ENCODE measurements at places on chromosomes 5 and 9.
A peak's percentile ranks its signal among the peaks of the same experiment; 100 is the strongest.

DNA sequence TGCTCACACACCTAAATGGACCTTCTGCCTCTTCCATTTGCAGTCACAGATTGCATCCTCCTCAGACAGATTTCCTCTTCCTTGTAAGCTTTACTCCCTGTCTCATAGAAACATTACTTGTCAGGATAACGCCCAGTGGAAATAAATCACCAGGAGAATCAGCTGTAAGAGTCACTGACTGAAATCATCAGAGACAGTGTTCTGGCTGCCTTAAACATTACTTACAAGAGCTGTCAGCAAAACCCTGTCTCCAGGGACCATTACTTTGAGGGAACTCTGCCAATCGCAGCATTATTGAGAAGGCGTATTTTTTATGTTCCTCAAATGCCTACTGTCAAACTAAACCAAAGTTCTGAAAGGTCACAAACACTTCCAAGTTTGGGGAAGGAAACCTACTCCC, 5.9 kb downstream of the DPYSL3 start:
- DNase-seq: peak; percentile 58

DNA sequence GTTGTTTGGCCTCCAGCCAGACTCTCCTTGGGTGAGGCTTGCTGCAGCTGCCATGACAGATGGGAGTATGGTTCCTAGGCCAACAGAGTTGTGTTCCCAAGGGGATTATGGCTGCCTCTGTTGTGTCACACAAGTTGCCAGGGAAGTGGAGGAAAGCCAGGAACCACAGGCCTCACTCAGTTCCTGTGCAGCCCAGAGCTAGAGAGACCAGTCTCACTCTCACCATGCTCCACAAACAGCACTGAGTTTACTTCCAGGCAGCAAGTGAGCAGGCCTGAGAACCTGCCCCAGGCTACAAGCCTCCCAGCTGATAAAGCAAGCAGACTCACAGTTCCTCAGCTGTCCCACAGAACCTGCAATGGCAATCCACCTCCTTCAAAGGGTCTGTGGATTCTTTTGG, 273.6 kb upstream of the TAS2R1 start:
- peak; percentile 26 for DNase-seq

GRCh38 chr5:68727931-68728330, 365.9 kb upstream of the SLC30A5 start:
- no peak for DNase-seq

GRCh38 chr9:125523681-125524080, 183.3 kb downstream of the MAPKAP1 start:
- DNase-seq: no peak

DNA sequence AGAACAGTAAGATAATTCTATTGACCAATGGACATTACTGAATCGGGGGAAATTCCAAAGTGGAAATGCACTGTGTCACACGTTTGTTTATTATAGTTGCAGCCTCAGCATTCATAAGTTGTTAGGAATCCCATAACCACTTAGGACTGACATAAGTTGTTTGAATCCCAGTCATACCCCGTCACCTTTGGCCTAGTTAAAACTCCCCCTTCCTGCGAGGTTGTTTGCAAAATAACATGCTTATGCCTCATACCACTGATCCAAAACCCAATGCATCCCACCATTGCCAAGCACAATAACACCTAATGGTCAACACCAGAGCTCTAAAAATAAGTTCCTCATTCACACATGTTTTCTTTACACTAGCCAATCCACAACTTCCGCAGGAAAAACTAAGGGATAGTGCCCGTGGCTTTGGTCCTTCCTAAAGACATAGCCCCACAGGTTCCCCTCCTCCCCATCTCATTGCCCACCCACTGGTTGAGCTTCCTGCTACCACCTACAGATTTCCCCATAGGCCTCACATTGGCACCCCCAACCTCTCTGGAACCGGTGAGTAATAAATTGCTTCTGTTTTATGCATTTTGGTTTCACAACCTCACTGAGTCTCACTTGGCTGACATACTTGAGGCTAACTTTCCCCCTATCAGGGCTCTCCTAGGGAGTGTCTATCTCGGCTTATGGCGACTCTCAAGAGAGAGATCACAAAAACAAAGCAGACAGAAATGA, 42.3 kb upstream of the MUSK start:
- DNase-seq: peak; percentile 93

- DNase-seq: no peak
Measured at GRCh38 chr9:137236936-137237421, 4.1 kb upstream of the TUBB4B start.

DNA sequence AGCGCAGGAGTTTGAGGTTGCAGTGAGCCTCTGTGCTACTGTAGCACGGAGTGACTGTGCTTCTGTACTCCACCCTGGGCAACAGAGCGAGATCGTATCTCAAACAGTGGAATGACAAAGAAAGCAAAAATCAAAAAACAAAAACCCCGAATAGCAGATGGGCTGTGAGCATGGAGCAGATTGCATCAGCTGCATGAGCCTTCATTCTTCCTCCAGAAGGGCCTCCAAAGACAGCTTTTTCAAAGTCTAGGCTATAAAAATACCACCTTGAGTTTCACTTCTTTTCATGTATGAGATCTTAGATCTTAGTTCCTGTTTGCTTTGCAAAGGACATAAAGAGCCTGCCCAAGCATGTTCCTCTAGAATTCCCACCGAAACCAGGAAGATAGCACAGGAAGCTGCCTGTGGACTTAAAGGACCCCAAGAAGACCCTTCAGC, 15.0 kb upstream of the HSPB3 start:
- DNase-seq: peak; percentile 17

- DNase-seq: peak; percentile 90
Measured at GRCh38 chr9:112867275-112867991, 23.2 kb downstream of the SLC46A2 start.

DNA sequence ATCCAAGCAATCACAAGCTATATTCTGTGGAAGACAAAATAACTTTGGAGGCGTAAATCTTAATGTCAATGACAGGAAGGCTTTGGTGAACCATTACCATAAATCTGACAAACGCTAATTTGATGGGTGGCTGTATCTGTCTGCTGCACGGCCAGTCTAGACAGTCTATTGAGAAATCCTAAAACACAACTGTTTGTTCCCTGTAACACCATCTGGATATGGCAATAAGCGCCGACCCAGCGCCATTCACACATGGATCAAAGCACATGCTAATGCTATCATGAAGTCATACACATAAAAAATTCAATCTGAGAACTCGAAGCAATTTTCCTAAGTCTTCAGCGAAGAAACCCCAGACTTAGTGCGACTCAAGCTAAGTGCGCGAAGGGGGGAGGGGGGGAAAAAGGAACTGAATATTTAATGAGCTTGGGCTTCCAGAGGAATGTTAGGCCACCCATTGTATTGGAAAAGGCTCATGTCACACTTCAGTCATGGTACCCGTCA, 95.1 kb downstream of the ARL15 start:
- peak; percentile 54 for DNase-seq

GRCh38 chr9:123417289-123418051, 61.5 kb downstream of the CRB2 start:
- no peak for DNase-seq

GRCh38 chr5:109053995-109054417, 306.3 kb downstream of the FER start:
- peak; percentile 65 for DNase-seq

GRCh38 chr9:94613003-94613402, 19.4 kb upstream of the FBP2 start:
- DNase-seq: no peak

- DNase-seq: no peak
Measured at GRCh38 chr5:99866740-99867139, 668.4 kb upstream of the FAM174A start.

GRCh38 chr5:121399879-121400278, 451.8 kb upstream of the FTMT start:
- DNase-seq: no peak

DNA sequence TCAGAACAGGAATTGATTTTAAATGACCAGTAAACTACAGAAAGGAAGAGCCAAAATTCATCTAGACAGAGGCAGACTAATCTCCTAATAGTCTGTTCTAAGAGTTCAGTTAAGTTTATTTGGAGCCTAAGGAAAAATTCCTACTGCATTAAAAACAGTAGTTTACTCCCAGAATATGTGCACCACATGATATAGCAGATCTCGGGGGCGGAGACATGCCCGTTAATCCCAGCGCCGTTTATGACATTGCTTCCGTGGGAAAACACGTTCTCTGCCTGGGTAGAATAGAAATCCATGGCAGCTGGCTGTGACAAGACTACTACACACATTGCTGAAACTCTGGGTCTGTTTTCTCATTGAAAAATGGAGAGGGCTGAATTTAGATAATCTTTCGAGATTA, 11.4 kb downstream of the HABP4 start:
- peak; percentile 86 for DNase-seq

DNA sequence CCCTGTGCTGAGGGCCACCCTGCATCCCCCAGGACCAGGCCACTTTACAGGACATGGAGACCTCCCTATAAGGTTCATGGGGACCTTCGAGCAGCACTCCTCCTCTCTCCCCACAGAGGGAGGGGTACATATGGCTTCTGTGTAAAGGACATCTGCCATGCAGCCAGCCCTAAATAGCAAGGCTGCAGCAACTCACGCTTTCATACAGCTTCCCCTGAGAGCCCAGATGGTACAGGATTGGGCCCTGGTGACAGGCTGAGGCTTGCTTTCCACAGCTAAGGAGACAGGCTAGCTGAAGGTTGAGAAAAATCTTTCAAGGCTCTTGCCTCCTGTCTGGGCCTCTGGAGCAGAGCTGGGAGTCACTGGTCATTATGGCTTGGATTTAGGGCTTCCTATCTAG, 147.0 kb upstream of the ZNF366 start:
- no peak for DNase-seq

DNA sequence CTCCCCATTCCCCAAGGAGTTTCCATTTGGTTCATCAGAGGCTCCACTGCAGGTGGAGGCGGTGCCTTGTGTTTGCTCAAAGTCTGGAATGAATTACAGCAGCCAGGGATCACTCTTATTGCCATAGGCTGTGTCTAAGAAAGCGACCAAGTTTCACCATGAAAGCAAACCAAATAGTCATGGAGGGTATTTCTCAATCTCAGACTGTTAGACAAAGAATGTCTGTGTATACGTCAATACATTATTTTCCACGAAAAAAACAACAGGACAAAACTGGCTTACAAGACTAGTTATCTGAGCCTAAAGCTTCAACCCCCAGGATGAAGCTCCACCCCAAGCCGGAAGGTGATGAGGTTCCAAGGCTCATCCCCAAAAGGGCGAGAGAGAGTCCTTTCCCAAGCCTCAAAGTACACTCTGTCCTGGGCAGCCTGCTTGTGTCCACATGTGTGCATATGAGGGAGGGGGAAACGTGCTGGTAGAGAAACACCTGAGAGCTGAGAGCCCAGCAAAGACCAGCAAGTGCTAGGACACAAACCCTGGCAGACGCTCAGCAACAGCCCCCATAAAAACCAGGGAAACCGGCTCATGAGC, 4.3 kb downstream of the B4GALT1 start:
- DNase-seq: peak; percentile 92

DNA sequence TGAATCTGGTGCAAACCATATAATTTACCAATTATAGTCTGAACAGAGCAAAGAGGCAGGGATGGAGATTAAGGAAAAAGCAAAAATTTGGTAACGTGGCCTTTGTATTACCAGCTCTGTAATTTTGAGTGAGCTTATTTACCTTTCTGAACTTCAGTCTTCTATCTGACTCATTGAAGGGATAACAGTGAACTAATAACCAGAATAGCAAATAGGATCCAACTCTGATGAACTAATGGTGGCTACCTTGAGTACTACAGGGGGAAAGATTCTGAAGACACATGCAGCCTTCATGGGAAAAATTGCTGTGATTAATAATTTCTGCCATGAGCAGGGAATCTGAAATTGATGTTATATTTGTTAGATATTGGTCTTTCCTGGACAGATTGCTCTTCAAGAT, 23.0 kb upstream of the LARP1 start:
- no peak for DNase-seq

- peak; percentile 67 for DNase-seq
Measured at GRCh38 chr5:96823900-96824380, 16.2 kb upstream of the ERAP1 start.

GRCh38 chr5:142222866-142223558, 101.8 kb downstream of the SPRY4 start:
- DNase-seq: no peak

DNA sequence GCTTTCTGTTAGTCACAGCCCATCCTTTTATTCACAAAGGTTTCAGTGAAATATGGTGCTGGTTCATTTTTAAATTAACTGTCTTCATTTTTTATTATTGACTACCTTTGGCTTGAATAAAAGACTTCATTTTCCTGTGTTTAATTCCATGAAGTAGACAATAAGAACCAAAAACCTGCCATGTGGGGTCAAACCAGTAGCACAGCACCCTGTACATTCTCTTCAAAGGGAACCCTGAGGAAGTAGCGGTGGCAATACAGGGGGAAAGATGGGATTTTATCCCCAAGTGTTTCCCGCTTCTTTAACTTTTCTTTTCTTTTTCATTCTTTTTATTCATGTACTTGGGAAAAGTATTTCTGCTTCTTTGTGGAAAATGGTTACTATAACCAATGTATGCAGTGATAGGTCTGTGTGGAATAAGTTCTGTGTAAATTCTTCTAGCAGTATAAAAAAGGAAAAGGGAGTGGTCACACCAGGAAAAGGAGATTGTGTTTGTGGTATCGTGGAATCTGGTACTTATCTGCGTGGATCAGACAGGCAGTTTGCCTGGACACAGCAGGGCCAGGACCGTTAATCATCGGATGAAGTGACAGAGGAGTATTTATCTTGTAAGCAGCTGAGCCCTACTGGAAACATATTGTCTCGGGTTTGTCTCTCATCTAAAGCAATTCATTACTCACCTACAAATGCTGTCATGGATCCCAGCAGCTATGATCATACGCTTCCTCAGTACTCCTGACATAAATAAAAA, 94.2 kb downstream of the PPIC start:
- DNase-seq: peak; percentile 49

DNA sequence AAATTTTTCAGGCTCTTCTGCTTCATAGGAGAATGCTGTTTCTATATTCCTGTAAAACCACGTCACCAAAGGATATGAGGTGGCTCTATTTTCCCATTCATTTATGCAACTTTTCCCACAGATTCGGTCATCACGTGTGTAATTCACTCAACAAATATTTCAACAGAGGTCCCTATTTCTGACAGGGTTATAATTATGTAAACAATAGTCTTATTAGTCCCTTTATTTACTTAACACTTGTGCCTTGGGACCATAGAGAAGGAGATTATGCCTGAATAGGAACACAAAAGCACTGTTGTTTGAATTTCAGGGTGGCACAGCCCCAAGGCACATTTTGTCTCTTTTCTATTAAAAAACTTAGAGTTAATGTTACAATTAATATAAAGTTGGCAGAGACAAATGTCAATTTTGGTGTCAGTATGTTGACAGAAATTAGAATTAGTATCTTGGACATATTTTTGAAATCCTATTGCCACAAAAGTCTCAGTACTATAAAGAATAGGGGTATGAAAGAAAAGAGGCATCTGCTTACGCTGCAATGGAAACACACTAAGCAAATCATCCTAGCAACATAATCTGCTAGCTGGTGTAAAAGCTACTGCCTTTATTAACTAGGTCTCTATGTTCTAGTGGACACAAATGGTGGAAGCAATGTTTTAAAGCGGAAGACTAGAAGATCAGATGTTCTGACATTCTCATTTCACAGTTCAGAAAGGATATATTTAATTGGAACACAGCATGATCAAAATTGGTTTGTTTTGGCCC, 229.1 kb upstream of the TBCA start:
- DNase-seq: peak; percentile 84

Data from fibroblast of villous mesenchyme (primary cell).